ENCODE measurements at places on chromosomes 3 and 15.
A peak's percentile ranks its signal among the peaks of the same experiment; 100 is the strongest.

- DNase-seq = no peak
Observed at GRCh38 chr15:65623103-65623502, 1.4 kb downstream of the SLC24A1 start.

GRCh38 chr3:106338582-106339214 is 469.9 kb upstream of the CBLB start:
- no peak for DNase-seq

DNA sequence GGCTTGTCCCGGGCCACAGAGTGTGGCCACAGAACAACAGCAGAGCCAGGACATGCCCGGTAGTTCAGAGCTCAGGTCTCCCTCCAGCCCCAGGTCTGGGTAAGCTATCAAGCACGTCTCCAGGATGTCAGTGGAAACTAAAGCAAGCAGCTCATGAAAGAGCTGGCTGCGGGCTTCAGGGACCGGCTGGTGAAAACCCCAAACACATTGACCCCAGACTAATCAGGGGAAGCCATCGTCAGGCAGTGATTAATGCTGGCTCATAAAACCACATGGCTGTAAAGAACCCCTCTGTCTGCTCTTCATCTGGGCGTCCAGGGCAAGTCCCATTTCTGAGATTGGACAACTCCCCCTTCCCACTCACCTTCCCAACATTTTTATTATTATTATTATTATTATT is 37.8 kb downstream of the LMCD1 start:
- DNase-seq = no peak

- no peak for DNase-seq
Observed at GRCh38 chr3:192887701-192888100, 30.0 kb downstream of the MB21D2 start.

GRCh38 chr3:65950340-65951326 is 88.1 kb downstream of the MAGI1 start:
- DNase-seq = no peak

DNA sequence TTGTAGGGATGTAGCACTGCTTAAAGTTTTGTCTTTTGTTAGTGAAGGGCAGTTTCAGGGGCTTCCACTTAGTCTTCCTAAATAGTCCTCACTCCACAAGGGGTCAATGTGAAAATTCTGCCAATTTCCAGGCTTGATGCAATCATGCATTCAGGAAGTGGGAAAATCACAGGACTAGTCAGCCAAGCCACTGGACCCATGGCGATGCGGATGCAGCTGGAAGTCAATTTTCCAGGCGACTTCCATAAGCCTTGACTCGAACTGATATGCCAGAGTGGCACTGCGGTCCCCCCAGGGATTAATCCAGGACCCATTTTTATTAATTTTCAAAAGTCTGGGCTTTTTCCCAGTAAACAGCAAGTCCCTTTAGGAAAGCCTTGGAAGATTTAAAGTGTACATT is 26.1 kb downstream of the GBE1 start:
- DNase-seq = no peak

DNA sequence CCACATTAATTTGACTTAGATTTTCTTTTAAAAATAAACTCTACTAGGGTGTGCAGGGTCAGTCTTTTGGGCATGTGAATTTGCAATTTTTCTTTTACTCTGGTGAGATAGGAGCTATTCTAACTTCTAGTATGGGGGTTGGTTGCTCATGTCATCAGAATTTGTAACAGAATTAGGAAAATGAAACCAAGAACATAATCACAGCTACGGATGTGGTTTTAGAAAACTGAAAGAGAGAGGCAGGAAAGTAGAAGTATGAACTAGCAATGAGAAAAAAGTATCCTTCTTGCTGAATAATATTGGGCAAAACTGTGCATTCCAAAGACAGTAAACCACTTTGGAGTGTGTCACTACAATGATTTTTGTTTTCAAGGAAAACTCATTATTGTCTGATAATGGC is 43.3 kb downstream of the ADPGK start:
- no peak for DNase-seq

- DNase-seq = no peak
Observed at GRCh38 chr3:45968706-45969105, 25.4 kb downstream of the CXCR6 start.

DNA sequence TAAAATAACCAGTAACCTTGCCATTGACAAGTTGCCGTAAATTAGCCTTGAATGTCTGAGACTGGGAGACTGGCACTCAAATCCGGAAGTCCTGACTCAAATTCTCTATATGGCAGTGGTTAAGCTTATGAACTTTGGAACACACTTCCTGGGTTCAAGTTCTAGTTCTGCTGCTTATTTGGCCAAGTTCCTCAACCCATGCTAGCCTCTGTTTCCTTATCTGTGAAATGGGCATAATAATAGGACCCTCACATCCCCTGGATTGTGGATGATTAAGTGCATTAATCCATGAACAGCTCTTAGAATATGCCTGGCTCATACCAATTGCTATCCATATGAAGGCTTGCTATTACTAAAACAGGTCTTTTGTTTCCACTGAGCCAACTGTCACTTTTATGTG is 311.5 kb downstream of the EDEM1 start:
- DNase-seq = no peak

DNA sequence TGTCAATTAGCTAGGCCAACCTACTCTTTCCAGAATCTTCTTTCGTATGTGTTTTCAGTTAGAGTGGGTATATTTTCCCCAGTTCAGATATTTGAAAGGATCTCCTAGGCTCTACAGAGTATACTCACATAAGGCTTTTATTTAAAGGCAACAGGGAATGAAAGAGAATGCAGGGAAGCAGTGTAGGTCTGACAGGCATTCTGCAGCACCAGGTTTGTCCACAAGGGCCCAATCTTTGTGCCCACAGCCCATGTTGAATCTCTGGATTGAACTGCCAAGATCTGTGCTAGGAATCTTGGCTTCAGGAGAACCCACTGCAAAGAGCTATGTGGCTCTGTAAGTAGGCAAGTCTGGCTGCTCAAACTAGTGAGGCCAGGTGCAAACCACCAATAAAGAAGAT is 24.2 kb upstream of the GALNT15 start:
- DNase-seq = no peak

GRCh38 chr3:16401273-16401672 is 112.2 kb downstream of the RFTN1 start:
- no peak for DNase-seq

DNA sequence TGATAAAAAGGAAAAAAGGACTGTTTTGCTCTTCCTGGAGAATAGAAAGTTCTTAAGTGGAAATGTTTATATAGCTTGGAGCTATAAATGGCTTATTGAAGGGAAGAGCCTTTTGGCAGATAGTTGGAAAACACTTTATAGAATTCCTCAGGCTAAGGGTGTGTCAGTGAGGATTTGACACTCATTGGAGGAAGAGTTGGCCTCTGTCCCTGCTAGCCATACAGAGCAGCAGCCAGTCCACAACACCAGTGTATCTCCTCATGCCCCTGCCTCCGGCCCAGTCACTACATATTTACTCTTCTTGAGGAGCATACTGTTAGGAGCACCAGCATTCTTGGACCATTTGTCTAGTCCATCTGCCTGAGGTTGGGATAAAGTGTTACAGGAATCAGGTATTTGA is 36.2 kb downstream of the KLHL18 start:
- no peak for DNase-seq

GRCh38 chr3:195847055-195847950 is 35.6 kb upstream of the MUC4 start:
- no peak for DNase-seq

GRCh38 chr3:52986938-52987337 is 58.9 kb downstream of the SFMBT1 start:
- DNase-seq = peak; percentile 21

GRCh38 chr15:74780523-74781430 is 1.1 kb upstream of the CSK start:
- DNase-seq = peak; percentile 28

DNA sequence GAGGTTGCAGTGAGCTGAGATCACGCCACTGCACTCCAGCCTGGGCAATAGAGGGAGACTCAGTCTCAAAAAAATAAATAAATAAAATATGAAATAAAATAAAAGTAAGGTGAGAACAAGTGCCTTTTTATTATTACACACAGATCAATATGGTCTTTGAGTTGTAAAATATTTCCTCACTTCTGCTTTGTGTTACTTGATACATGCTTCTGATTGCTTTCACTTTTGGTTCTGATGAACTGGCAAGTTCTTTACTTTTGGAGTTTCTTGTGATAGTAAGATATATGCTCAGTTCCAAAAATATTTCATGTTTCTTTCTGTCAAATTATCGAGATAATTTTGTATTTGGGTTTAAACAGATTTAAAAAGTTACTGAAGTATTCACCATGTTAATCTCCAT is 16.6 kb upstream of the GYG1 start:
- no peak for DNase-seq

DNA sequence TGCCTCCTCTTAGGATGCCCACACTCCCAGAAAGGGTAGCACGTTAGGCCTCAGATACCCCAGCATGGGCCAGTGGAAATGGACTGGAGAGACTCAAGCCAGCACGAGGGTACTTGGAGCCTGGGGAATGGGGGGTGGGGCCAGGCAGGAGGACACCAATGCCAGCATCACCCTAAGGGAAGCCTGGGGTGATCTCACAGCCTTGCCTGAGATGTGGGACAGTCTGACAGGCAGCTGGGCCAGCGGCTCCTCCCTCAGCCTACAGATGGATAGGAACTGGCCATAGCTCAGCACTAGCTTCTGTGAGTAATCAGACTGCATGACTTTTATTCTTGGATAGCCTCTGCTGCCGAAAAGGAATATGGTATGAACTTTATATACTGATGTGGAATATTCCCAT is 59.6 kb upstream of the MRPS22 start:
- no peak for DNase-seq

GRCh38 chr3:10835406-10835805 is 19.4 kb downstream of the SLC6A11 start:
- DNase-seq = no peak

DNA sequence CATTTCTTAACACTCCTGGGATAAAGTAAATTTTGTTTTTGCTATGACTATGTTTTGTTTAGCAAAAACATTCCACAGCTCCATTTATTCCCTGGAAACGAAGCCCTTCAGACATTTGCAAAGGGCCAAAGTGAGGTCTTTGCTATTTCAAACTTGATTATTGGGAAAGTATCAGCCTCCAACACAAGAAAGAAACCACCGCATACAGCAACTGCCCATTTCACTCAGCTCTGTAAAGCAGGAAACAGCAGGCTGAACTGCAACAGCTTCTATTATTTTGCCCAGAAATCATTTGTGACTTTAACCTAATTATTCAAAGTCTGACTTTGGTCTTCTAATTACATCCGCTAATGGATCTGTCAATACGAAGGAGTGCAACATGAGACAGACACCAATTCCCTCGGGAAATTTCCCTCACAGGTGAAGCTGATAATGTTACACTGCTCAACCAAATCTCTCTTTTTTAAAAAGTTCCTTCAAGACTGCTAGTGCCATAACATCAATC is 72.1 kb downstream of the RFTN1 start:
- DNase-seq = no peak

GRCh38 chr3:110654843-110655502 is 416.6 kb upstream of the NECTIN3 start:
- no peak for DNase-seq

DNA sequence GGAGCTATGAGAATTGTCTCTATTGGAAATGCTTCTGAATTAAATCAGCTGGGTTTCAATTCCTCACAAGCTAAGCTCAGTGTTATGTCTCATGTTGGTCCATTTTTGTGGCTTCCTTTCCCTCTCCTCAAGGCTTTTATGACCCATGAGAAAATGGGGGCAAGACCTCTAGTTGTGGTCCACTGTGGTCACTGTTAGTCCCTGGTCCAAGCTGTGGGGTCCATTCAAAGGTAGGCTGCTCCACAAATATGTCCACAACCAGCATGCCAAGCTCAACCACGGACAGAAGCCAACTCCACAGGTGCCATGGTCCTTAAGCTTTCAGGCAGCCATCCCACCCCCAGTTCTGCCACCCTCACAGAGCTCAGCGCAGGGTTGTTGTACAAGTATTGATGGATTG is 14.9 kb upstream of the TPM1 start:
- DNase-seq = no peak

DNA sequence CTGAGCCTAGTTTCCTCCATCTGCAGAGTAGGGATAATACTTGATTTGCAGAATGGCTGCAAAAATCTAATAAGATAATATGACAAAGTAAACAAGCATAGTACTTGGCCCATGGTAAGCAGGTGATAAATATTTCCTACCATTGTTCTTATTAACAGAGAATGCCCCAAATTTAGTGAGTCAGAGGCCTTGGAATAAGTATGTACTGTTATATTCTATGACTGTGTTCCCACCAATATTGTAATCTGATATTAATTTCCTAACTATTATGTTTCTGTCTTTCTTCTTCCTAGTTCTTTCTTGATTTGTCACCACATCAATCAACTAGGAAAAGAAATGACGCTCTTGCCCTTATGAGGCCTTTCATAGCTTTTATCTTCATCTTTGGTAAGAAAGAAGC is 178.4 kb upstream of the SLC2A2 start:
- DNase-seq = no peak

GRCh38 chr15:101621961-101622360 is 30.2 kb downstream of the TM2D3 start:
- no peak for DNase-seq

DNA sequence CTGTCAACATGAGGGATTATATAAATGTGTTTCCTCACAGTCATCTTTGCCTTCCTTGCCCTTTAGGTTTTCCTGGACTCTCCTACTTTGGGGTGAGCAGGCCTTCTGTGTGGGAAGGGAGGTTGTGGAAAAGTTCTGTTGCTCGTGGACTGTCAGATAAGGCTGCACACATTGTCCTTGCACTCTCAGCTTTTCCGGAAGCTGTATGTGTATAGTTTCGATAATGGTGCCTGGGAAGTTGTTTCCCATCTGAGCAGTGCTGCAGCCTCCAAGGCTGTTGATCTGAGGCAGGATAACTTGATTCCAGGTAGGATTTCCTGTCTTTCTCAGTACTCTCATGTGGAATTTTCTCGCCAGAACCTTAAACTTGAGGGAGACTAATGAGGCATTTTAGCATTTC is 297.8 kb upstream of the AZI2 start:
- DNase-seq = no peak

DNA sequence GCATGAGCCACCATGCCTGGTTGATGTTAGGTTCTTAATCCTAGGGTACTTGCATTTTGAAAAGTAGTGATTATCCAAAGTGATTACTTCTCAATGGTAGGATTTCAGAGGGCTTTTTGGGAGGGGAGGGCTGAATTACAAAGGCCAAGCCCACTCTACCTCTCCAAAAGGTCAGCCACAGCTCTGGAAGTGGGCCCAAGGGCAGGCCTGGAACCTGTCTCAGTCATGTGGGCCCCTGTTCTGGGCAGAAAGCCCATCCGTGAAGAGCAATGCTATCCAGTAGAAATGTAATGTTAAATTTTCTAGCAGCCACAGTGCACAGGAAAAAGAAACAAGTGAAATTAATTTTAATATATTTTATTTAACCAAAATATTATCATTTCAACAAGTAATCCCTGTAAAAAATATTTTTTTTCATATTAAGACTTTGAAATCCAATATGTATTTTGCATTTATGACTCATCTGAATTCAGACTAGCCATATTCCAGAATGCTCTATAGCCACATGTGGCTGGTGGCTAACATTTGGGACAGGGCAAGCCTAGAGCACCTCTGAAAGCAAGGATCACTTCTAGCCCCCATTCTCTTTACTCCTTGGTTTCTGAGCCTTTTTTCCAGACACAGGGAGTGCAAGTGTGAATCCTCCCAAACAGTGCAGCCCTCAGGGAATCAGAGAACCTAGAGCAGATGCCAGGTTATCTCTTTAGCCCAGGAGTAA is 16.8 kb downstream of the RFT1 start:
- DNase-seq = no peak

- no peak for DNase-seq
Observed at GRCh38 chr3:71724584-71725270, 475 bp downstream of the EIF4E3 start.
